ENCODE measurements at places on chromosomes 13 and 19.

- peak; percentile 92 for DNase-seq
Observed at GRCh38 chr19:3721131-3721886, 13.1 kb downstream of the TJP3 start.

DNA sequence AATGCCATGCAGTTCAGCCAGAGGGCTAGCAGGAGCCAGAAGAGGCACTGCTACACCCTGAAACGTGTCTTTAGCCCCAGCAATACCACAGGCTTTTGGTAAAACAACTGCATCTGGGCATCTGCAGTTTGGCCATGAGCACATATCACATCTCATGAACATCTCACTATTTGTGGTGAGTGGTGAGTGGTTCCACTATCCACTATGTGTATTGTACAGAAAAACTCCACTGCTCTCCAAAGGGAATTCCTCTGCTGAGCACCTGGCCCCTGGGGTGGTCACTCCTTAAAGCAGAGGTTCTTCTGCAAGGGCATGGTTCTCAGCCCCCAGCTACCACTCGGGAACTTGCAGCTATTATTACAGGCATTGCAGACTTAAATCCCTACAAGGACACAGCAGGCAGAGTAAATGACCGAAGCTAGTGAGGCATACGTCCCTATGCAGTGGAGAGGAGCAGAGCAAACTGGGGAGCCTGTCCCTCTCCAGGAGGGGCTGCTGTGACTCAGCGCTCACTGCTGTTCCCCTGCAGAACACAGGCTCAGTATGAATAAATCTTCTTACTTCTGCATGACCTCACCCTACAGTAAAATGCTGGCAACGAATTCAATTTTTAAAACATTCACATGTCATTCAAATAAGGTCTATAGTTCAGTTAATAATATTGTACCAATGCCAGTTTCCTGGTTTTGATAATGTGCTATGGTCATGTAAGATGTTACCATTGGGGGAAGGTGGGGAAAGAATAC is 332.4 kb upstream of the ZNF507 start:
- no peak for DNase-seq

DNA sequence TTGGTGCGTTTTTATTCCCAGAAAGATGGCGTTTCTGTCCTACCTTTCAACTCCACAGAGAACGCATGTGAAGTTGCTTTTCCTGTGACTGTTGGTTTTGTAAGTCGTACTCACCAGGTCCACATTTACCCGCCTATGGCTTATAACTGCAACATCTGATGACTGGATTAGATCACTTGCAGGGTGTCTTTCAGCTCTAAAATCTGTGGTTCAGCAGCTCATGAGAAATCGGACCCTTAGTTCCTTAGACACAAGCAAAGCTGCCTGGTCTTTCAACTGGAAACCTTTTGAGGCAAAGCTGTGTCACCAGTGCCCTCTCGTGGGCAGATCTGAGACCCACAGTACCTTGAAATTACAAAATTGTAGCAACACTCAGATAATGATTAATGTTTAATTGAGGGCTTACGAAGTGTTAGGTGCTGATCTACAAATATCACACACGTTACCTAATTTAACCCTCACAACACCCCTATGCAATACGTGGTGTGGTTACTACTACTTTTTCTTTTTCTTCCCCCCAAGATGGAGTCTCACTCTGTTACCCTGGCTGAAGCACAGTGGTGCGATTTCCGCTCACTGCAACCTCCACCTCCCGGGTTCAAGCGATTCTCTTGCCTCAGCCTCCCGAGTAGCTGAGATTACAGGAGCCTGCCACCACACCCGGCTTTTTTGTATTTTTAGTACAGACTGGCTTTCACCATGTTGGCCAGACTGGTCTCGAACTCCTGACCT is 65.4 kb downstream of the RUBCNL start:
- no peak for DNase-seq

DNA sequence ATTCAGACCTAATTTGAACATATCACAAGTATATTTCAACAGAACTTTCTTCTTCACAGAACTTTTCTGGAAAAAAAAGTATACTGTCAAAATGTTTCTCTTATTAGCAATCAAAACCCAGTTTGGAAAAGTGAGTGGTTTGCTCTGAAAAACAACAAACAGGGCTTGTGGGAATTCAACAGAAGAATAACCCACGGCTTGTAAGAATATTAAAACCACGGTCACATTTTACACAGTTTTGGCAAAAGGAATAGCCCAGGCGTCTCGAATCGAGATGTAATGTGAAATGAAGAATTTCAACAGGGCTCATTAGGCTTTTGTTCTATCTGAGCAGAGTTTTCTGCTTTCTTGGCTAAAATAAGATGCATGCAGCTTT is 70.7 kb downstream of the COL4A2 start:
- DNase-seq: no peak

DNA sequence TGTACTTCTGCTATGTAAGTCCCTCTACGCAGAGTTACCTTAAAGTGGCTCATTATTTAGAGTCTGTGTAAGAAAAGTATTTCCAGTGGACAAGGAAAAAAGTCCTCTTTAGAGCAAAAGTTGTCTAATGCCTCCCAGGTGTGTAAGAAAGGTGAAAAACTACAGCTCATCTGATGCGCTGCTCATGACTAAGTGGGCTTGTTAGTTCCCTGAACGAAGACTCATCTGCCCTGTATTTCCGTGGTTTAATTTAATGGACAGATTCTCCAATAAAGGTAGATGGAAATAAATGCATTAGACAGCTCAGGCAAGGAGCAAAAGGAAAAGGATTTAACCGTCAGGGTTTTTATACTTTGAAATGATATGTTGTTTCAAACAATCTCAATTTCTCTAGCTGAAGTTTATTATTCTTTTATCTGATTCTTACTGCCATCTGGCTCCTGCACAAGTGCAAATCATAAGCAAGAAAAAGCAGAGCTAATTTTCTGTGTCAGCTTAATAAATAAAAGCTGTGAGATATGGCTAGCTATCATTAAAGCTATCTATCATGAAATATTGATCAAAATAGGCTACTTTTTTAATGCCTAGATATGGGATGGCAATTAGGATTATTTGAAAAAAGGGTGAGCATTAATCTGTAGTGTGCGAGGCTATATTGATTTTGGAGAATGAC is 73.7 kb upstream of the PCDH9 start:
- no peak for DNase-seq

DNA sequence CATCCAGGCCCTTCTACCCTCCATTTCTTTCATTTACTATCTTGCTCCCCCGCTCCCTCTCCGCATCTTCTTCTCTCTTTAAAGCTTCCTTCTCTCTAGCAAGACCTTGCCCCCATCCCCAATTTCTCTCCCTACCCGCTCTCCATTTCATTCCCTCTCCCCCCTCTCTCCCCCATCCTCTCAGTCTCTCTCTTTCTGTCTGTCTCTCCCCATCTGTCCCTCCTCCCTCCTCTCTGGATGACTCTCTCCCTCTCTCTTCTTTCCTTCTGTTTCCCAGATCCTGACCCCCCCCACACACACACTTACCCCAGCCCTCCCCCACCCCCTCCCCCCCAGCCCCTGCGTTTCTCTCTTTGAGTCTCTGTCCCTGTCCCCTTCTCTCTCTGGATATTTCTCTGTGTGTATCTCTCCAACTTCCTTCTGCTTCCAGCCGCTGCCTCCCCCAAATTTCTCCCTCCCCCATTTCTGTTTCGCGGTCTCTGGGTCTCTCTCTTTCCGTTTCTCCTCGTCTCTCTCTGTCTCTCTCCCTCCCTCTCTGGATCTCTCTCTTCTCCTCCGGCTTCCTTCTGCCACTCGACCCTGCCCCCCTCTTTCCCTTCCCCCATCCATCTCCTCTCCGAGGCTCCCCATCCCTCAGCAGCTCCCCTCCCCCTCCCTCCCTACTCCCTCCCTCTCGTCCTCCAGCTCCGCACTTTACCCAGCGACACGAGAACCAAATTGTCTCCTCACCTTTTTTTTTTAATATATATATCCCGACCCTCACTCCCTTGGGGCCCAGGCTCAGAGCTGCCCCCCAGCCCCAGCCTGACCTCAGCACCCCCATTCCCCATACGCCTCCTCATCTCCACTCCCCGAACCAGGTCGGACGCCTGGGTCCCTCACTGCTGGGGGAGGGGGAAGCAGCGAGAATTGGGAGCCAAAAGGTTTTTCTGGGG is 3.6 kb upstream of the CACNG8 start:
- DNase-seq: no peak

DNA sequence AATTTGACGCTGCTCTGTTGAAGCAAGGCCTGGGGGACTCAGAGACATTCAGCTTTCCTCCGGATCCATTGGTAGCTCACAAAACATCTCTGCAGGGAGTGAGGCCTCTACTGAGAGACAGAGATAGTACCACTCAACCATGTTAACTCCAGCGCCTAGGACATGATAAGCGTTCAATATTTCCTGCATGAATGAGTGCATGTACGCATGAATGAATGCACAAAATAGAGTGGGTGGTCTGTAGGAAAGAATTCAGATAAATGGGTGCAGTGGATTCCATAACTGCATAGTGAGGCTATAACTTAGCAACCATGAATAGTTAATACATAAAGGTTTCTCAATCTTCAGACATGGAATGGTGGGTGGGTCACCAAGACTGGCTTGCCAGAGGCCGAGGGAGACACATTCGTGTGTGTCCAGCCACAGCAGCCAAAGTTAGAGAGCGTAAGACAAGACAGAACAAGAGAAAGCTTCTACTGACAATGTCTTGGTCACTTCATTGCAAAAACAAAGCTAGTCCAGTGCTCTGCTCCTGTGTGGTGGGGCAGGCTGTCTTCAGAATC is 36.3 kb upstream of the RCBTB2 start:
- DNase-seq: no peak

DNA sequence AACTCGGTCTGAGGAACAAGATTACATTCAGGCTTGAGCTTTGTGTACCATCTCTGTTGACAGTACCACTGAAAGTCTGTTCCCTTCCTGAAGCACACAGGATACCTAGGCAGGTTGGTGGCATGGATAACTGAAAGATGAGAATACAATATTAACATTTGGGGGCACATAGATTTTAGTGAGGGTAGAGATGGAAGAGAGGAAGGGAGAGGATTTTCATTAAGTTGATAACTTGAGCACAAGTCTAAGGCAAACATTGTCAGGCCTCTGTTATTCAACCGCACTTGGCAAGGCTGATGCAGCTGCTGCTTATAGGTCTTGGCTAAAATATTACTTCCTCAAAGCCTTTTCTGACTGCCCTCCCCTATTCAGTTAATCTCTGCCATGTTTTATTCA is 10.9 kb downstream of the MIR17HG start:
- no peak for DNase-seq

DNA sequence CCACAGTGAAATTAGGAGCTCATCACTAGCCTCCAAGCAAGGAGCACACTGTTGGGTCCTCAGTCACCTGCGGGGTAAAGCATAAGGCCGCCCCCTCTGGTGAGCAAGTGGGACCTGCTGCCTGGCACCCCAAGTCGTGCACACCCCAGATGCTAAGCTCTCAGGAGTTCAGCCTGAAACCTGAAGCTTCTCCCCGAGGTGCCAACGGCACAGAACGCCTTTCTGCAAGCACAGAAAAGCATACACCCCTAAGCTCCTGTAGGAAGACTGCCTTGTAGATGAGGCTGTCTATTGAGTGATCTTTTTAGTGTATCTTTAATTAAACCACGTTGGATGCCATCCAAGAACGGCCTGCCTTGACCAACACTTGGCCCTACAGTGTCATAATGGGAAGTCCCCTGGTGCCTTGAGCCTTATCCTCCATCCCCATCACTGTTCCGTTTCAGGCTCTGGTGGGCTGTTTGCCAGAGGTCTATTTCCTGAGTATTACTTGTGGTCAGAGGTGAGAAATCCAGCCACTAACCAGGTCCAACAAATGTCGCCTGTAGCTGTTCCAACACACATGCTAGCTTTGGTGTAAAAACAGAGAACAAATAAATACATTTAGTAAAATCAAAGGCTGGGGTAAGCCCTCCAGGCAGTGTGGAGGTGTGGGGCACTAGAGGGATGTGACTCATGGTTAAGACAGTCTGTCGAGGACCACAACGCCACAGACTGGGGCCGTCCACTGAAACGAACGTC is 44.8 kb downstream of the C13orf42 start:
- DNase-seq: no peak

- no peak for DNase-seq
Observed at GRCh38 chr19:53910170-53910518, 1.1 kb downstream of the CACNG7 start.

- no peak for DNase-seq
Observed at GRCh38 chr19:18389726-18390064, 3.7 kb downstream of the GDF15 start.

DNA sequence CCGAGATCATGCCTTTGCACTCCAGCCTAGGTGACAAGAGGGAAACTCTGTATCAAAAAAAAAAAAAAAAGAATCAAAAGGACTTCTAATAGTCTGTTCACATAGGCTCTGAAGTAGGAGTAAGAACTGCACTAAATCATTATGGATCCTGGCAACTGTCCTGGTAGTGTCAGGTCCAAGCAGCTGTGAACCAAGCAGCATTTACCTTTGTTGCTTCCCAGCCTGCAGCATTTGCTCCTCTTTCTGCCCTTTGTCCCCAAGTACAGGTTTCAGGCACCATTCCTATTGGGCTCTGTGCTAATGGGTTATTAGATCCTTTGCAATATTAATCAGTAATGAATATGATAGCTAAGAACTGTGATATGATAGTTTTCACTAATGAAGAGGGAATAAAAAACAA is 77.4 kb upstream of the NBEA start:
- no peak for DNase-seq

- no peak for DNase-seq
Observed at GRCh38 chr13:49368688-49369087, 75.2 kb downstream of the CAB39L start.

DNA sequence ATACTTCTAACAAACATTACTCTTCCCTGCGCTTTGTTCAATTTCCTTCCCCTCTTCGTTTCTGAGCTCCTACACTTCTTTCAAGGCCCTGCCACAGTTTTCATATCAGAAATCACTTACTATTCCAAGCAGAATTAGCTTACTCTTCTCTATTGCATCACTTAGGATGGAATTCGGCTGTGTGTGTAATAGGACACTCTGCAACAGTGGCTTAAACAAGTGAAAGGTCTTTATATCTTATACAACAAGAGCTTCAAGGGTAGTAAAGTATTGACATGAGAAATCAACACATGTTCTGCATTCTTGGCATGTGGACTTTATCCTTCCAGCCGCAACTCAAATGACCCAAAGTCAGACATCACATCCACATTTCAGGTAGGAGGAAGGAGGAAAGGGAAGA is 279.6 kb downstream of the PCDH20 start:
- no peak for DNase-seq

DNA sequence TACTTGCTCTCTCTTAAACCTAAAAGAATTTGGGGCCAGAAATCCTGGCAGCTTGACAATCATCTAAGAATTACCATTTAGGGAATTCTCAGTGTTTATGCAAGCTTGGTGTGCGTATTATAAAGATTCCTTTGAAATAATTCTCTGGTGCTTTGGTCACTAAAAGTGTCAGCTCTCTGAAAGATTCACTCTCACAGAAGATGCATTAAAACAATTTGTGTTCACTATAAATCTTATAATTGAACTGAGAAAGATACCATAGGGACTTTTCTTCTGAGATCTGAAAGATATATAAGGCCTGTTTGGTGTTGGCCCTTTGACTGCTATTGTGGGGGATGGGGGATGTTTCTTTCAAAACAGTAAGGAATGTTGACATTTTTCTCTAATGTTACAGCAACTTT is 27.3 kb downstream of the EPSTI1 start:
- DNase-seq: no peak

Data from posterior vena cava (tissue), 2 donors.